CD4-positive, alpha-beta T cell treated with Interferon alpha-2 for 1 hour (primary cell): ENCODE measurements at places on chromosomes 7 and 10.
A peak's percentile ranks its signal among the peaks of the same experiment; 100 is the strongest.

- DNase-seq, result peak; percentile 9
These were observed 29.4 kb upstream of the ANAPC16 start for GRCh38 chr10:72186258-72186981.

- DNase-seq, result no peak
These were observed 119.3 kb upstream of the FRMD4A start for GRCh38 chr10:14450041-14450491.

- no peak for DNase-seq
These were observed 1219.9 kb upstream of the SORCS1 start for GRCh38 chr10:108384378-108384777.

- DNase-seq, result no peak
These were observed 200.3 kb upstream of the PRSS1 start for GRCh38 chr7:142548978-142549377.

DNA sequence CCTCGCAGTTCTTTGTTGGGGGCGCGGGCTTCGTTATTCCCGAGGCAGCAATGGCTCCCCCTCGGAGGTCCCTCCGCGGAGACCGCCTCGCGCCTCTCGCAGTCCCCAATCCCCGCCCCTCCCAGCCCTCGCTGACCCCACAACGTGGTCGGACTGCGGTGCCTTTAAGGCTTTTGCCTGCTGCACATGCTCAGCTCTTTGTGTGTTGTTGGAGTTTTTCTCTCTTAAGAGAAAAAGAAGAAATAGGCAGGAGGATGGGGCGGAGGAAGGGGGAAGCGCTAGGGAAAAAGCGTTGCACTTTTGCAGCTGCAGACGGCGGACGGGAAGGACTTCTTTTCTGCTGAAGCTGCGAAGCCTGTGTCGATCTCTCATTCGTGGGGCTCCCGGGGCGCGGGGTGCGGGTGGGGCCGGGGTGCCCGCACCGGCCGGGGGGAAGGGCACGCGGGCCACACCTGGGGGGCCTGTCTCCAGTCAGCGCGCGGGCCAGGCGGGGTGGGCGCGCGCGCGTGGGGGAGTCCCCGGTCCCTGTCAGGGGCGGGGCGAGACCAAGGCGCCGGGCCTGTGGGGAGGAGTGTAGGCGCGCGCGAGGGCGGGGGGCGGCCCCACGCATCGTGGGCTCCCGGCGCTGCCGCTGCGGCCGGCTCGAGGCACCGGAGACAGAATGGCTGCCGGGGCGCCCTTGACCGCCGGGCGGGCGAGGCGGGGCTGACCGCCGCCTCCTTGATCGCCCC, 445 bp upstream of the ATRNL1 start:
- DNase-seq, result no peak

DNA sequence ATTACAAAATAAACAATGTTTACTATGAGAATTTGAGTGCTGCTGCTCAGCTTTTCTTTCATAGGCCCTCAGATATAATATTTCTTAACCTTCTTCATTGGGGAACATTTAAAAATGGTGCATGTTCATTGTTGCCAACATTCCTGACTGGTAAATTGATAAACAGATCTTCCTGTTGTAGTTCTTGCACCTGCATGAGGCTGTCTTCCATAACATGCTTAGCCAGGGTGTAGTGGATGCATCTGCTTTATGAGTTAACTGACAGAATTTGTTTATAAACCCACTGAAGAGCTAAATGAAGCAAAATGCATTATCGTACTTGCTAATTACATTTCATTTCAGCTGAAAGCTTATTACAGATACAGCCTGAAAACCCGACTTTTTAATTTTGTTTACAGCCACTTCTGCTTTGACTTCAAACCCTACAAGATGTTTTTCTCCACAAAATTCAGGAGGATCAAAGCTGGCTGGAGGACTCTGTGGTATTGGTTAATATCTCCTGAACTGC, 177.2 kb downstream of the SEM1 start:
- DNase-seq, result no peak

DNA sequence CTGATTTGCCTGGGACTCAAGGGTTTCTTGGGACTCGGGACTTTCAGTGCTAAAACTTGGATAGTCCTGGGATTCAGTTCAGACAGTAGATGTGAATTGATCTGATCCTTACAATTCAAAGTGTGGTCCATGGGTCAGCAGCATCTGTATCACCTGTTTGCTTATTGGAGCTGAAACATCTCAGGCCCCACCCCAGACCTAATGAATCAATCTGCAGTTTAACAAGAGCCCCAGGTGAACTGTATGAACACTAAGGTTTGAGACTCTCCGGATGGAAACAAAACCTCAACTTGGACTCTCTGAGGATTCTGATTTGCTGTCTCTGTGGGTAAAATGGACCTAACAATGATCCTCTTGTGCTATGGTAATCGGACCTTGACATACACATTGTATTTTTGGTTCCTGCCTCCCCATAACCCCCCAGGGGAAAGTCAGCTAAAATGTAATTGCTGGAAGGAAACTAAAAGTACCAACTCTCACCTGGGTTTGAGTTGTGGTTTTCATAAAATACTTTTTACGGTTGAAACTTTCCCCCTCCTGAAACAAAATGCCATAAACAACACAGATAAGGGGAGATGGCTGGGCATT, 11.7 kb downstream of the CYP26A1 start:
- DNase-seq, result no peak
